Activated naive CD4-positive, alpha-beta T cell treated with anti-CD3 and anti-CD28 coated beads, Interleukin-2, amount 10 ng/mL, durations not matched to agents 7 days and 5 days (primary cell): ENCODE measurements at places on chromosomes 5 and 9.

DNA sequence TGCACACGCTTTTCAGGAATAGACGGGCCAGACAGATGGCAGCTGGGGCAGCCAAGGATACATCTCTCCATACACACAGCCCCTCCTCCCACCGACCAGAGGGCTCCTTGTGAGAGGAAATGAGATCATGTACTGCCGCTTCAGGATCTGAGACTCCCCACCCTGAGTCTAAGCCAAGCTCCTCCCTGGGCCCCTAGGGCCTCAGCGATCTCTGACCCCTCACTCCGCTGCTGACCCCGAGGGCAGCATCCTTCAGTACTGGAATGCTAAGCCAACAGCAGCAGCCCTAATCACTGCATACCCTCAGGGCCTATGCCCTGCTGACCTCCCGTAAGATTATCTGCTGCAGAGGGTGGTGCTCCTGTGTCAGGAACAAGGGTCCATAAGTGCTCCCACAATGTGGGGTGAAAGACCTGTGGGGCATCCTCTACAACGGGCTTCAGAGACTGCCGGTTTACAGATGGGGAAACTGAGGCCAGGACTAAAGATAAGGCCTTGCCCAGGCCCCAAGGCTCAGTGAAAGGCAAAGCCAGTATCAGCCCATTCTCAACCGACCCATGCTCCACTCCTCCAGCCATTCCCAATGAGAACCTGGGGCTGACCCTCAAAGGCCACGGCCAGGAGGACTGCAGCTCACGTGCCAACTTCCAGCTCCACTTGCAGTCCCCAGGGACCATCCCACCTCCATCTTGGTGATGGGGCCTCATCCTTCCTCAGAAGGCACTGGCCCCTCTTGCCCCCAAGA is 37.5 kb downstream of the BICD2 start:
- DNase-seq = no peak

GRCh38 chr9:138037140-138037539 is 159.6 kb downstream of the CACNA1B start:
- no peak for DNase-seq

DNA sequence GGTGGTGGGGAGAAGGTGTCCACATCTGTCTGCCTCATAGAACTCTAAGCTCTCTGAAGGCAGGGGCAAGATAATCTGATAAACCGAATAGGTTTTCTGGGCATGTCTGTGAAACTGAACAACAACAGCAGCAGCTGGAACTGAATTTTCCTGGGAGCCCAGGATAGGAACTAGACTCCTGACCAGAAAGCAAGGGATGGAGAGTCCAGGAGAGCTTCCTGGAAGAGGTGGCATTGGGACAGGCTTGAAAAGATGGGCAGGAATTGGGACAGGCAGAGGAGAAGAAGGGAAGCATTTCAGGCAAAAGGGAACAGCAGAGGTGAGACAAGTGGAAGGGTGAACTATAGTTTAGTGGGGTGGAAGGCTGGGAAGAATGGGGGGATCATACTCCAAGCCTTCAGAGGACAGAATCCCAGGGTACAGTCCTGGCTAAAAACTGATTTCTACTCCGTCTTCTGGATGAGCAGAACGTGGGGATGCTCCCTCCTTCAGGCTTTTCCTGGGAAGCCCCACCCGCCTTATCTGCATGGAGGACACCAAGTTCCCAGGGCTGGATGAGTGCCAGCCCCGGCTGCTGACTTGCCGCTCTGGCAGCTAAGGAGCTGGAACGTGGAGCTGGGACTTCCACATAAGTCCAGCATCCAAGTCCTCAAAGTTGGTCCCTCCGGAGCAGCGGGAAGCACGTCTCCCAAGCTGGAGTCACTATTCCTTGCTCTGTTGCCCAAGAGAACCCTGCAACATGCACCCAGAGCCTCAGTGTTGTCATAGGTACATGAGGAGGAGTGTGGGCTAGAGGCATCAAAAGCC is 13.9 kb upstream of the KIF12 start:
- DNase-seq = no peak

GRCh38 chr9:122040561-122041242 is 52.4 kb downstream of the TTLL11 start:
- DNase-seq = no peak

DNA sequence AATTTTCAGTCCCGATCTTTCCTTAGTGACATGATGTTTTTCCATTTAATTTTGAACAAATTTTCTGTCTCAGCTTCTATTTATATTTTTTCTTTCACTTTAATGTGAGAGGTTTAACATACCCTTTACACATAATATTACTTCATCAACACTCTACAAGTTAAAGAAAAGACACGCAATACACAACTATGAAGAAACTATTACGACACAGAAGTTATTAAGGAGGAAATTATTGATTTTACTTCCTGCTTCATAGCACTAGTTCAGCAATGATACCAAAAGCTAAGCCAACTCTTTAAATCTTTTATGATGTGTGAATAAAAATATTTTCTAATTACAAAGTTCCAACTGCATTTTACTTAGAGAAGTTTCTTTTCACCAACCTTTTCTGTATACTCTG is 432.3 kb upstream of the DAB2 start:
- DNase-seq = no peak
